Activated naive CD8-positive, alpha-beta T cell treated with anti-CD3 and anti-CD28 coated beads, Interleukin-2, amount 50 U/mL, for 24 hours (primary cell): ENCODE measurements at places on chromosomes 5 and 9.

DNA sequence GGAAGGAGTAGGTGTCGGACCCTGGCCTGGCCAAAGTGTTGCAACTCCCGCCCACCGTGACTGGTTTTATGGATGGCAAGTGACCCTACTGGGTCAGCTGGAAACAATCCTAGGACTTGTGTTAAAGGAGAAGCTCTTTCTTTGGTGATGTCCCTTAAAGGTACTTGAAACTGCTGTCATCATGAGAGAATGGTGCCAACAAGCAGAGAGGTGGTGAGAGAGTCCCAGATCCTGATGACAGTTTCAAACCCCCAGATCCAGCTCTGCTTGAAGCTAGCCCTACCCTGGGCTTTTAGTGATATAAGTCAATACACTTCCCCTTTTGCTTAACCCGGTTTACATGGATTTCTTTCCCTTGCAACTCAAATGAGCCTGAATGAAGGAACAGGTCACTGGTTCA, 72.5 kb upstream of the UBTD2 start:
- DNase-seq: no peak

- DNase-seq: no peak
Observed at GRCh38 chr9:76610011-76610352, 151.0 kb downstream of the GCNT1 start.

DNA sequence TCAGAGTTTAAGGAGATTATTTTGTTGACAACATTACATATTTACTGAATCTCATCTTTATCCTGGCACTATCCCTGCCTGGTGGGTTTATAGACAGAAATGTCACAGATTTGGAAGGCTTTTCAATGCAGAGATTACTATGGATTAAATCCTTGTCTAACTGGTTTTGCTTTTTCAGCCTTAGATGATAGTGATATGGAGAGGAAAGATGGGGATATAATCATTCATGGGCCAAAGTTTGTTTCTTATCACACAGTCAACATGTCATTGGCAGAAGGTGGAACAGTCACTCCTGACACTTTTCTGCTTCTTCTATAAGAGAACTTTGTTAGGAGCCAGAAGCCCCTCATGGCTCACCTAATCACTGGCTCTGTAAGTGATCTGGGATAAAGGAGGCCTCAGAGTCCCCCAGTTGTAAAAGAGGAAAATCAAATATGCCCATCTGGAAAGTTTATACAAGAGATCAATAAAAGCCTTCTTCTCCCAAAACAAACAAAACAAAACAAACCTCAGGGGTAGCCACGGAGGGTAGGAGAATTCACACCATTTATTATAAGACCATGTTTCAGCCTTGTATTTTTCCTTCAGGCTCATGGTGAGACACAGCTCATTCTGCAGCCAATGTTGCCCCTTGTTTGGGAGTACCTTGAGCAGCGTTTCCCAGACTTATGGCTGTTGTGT, 101.2 kb downstream of the PCSK1 start:
- DNase-seq: no peak

DNA sequence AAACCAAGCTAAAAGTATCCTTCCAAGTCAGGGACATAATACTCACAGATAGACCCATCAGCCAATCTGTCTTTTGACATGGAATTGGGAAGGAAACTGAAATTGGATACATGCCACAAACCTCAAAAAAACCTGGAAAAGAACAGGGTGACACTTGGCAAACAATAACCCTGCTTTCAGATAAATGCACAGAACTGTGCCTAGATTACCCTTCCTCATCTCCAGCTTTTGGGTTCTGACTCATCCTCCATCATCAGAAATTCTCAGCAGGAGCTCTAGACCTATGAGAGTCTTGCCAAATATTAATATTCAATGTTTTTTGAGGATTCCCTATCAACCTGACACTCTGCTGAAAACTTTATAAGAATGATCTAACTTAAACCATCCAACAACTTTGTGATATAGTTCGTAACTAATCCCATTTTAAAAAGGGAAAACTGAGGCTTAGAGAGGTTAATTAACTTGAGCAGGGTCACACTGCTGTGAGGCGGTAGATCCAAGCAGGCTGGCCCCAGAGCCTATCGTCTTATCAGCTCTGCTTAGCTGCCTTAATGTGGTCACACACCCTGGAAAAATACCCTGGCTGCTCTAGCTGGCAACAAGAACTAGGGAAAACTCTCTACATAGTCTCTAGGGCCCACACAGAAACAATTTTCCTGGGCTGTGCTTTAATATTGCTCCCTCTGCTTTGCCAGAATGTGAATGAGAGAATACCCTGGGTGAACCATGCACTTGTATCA, 157.0 kb upstream of the TRPC7 start:
- DNase-seq: no peak

DNA sequence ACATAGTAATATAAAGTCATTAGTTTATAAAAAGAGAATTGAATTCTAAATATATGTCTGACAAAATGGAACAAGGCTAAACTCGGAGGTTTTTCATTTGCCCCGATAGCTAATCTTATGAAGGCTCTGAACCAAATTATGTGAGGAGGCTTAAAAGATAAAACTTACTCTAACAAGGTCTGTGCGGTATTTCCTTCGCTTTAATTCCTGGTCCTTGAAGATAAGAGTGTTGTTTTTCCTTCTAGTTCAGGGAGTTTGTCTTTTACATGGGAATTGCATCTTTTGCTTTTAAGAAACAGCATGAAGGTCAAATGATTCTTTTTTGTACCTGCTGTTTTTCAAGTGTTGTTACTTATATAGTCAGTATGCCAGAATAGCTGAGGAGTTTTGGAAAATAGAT, 68.2 kb downstream of the UBE2QL1 start:
- DNase-seq: no peak

- no peak for DNase-seq
Observed at GRCh38 chr5:73321757-73322436, 126.7 kb downstream of the FOXD1 start.

DNA sequence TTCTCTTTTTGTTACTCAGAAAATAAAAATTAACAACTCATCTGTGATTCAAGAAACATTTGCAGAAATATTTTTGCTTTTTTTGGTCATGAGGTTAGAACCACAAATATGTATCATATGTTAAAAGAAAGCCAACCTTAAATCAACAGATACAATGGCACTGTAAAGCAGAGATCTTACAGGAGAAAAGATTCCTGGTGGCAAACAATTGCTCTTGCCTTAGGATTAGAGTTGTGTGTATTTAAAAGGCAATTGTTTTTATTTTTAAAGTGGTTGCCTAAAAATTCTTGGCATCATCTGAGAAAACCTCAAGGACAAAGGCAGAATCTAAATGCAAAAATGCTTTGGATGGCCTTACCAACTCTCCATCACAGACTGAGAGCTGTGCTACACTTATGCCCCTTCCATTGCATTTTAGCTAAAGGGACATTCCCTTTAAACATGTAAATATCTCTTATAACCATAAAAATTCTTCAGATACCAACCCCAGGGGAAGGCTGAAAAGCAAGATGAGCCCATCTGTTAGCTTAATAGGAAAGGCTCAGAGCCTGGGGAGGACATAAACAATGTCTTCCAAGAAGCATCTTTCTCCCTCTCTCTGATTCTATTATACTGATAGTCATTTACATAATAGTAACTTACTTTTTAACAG, 100.4 kb downstream of the FAM114A2 start:
- DNase-seq: no peak

DNA sequence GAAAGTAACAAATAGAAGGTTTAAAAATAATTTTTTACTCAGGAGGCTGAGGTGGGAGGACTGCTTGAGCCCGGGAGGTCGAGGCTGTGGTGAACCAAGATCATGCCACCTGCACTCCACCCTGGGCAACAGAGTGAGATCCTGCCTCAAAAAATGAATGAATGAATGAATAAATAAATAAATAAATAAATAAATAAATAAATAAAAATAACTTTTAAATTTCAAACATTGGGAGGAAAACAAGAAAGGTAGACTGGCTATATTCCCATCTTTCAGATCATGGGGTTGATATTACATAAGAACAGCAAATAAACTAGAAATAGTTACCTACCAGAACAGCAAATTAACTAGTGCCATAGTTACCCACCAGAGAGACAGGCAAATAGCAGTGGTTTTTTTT, 75.7 kb downstream of the LHX2 start:
- DNase-seq: no peak

- DNase-seq: no peak
Observed at GRCh38 chr5:34957857-34958690, 28.7 kb downstream of the DNAJC21 start.

- no peak for DNase-seq
Observed at GRCh38 chr9:95641586-95641985, 124.8 kb upstream of the PTCH1 start.

DNA sequence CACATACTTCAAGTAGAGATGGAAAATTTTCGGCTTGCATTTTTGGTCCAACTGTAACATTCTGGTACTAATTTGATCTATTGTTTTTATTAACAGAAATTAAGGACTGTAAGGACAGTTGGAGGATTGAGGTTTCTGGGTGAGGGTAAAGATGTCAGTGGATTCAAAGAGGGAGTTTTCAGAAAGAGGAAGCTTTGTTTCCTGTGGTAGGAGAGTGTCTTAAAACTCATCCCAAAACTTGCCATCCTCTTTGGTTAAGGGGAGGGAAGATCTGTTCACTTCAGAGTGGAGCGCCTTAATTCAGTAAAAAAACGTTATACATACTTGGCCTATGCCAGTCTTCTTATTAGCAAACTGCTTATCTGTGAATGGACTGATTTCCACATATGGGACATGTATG, 13.8 kb downstream of the CNTRL start:
- no peak for DNase-seq

DNA sequence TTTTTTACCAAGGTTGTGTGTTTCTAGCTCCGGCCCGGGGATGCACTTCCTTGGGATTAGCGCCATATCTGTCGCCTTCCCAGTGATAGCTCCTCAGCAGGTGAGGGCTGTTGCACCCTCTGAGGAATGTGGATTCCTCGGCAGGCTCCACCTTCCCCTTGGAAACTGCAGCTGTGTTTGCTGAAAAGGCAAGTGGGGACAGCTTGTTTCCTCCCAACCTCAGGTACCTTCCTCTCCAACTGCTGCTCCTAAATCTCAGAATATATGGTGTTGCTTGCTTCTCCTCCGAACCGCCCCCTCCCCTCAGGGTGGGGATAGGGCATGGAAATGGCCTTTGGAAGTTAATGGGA, 1.3 kb downstream of the SLC1A1 start:
- DNase-seq: no peak

- DNase-seq: no peak
Observed at GRCh38 chr9:70798018-70798417, 323.4 kb downstream of the TRPM3 start.
